H1 (cell line): ENCODE measurements at places on chromosomes 5 and 9. TPM values are rescaled to one million over a fixed set of nuclear protein-coding genes. Genes with fewer than 3 reads are reported as not detected.

- H3K4me1 ChIP-seq, result peaks cover 18% of the 10 kb centered on the region
- H3K36me3 ChIP-seq, result no peaks in the 10 kb centered on the region
- no peak overlapping the region for H3K27ac ChIP-seq
- H3K27me3 ChIP-seq, result no peaks in the 10 kb centered on the region
- no peak for DNase-seq
Measured at GRCh38 chr9:127723013-127723412, 7.1 kb downstream of the TTC16 start.

DNA sequence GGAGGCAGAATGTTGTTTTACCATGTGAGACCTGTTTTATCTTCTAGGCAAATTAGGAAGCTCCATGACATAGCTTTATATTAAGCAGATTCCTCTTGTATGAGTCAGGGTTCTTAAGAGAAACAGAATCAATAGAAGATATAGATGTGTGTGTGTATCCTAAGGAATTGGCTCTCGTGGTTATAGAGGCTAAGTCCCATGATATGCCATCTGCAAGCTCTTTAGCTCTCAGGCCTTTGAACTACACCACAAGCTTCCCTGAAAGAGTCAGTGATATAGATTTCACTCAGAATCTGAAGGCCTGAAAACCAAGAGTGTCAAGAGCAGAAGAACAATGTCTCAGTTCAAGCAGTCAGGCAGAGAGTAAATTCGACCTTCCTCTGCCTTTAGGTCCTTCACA is 365.8 kb upstream of the ZNF608 start:
- DNase-seq, result no peak
- 0 out of 2 replicates have a peak, but pooled peaks cover 2% of the 10 kb centered on the region for H3K4me1 ChIP-seq
- H3K36me3 ChIP-seq, result no peaks in the 10 kb centered on the region

DNA sequence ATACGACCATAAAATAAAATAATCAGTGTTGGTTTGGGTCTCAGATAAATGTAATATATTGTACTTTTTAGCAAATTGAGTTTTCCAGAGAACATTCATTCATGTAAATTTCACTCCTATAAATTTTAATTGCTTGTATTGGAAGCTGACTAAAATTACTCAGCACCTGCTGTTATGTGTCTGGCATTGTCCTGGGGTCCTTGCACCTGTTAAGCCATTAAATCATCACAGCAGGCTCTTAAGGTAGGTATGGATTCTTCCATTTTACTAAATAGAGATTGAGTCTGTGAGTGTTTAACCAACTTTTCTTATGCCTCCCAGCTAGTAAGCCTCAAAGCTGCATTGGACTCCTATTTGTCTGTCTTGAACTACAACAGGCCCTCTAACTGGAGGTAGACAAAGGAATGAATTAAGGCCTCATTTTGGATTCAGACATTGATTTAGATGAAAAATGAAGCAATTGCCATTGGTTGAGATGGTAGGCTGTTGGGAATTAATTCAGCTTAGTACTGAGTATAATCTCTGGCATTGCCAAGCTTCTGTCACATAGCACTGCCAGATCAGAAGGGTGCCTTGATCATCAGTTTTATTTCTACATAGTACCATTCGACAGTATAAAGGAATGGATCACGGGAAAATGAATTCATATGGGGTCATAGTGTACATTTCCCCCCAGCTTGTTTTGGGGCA is 78.9 kb downstream of the PARP8 start:
- H3K36me3 ChIP-seq, result no peaks in the 10 kb centered on the region
- no peak for DNase-seq
- no peaks in the 10 kb centered on the region for H3K27me3 ChIP-seq
- no peak overlapping the region for H3K27ac ChIP-seq
- H3K4me1 ChIP-seq, result no peaks in the 10 kb centered on the region; the same call in 1 of the 2 replicates

- H3K4me1 ChIP-seq, result no peaks in the 10 kb centered on the region
- no peak for DNase-seq
- H3K4me3 ChIP-seq, result no peak overlapping the region
- no peak overlapping the region for H3K27ac ChIP-seq
- H3K36me3 ChIP-seq, result no peaks in the 10 kb centered on the region
Measured at GRCh38 chr9:112411626-112412027, 31.7 kb downstream of the HSDL2 start.

Gene ATP10B
- polyA plus RNA-seq, result 0.06 TPM in 2 replicates

- no peaks in the 10 kb centered on the region for H3K4me1 ChIP-seq
- H3K4me3 ChIP-seq, result no peak overlapping the region
- DNase-seq, result no peak
- no peak overlapping the region for H3K27ac ChIP-seq
Measured at GRCh38 chr5:128403333-128403732, 134.7 kb downstream of the FBN2 start.

- peak overlapping the region; percentile 94 for H3K4me3 ChIP-seq
- no peaks in the 10 kb centered on the region for H3K27me3 ChIP-seq
- no peaks in the 10 kb centered on the region; the same call in 1 of the 2 replicates for H3K4me1 ChIP-seq
- peak overlapping the region; percentile 100 for H3K27ac ChIP-seq
- H3K36me3 ChIP-seq, result no peaks in the 10 kb centered on the region
Measured at GRCh38 chr9:83706676-83707517, 861 bp downstream of the UBQLN1 start.

DNA sequence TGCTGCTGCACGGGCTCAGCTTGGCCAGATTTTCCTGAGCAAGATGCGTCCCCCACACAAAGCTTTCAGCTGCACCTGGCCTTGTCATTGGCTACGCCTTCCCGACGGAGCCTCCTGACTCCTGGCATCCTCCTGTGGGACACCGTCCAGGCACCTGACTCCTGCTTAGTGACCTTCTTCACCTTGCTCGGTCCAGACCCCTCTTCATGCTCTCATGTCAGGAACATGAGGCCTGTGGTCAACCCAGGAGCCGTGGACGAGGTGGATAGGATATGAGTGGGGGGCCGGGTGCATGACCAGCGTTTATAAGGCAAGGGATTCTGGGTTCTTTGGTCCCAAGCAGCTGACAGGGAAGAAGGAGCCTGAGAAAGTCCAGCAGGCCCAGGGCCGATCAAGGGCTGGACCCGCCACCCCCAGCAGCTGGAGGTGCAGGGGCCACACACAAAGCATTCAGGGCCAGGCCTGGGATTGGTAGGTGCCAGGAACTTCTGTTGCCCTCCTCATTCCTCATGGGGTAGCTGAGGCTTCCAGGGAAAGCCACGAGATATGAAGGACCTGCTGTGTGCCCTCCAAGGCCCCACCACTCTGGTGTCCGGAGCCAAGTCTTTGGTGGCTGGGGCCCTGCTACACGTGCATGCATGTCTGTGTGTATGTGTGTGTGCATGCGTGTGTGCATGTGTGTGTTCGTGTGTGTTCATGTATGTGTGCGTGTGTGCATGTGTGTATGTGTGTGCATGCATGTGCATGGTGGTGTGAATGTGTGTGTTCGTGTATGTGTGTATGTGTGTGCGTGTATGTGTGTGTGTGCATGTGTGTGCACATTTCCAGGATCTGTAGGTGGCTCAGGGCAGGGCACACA is 34.9 kb downstream of the SLC6A3 start:
- DNase-seq, result no peak
- H3K27me3 ChIP-seq, result no peaks in the 10 kb centered on the region
- no peaks in the 10 kb centered on the region for H3K36me3 ChIP-seq
- H3K27ac ChIP-seq, result no peak overlapping the region
- H3K4me3 ChIP-seq, result no peak overlapping the region

Gene MYO10
- polyA plus RNA-seq, result 21.5 and 47.9 TPM in 2 replicates

GRCh38 chr5:165232509-165233028 is 1727.2 kb downstream of the MAT2B start:
- peak overlapping the region; percentile 15; the same call in 1 of the 2 replicates for H3K27ac ChIP-seq
- no peak for DNase-seq
- peaks cover 18% of the 10 kb centered on the region; the same call in 1 of the 2 replicates for H3K4me1 ChIP-seq
- H3K27me3 ChIP-seq, result no peaks in the 10 kb centered on the region
- H3K36me3 ChIP-seq, result no peaks in the 10 kb centered on the region
- H3K4me3 ChIP-seq, result no peak overlapping the region

DNA sequence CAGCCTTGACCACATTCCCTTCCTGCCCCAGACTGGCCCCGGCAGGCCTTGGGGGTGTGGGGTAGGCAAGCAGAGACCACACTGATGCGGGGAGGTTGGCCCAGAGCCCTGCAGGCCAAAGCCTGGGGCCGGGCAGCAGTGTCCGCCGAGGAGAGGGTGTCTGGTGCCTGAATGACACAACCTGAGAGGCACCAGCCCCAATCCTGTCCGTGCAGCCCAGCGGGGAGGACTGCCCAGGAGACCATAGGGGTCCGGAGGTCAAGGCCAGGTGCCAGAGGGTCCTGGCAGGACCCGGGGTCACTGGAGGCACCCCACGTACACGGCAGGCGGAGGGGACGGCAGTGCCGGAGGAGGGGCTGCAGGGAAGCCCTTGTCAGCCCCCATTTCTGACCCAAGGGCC is 5.6 kb upstream of the PTGDS start:
- H3K27ac ChIP-seq, result no peak overlapping the region
- no peaks in the 10 kb centered on the region for H3K4me1 ChIP-seq
- no peak overlapping the region for H3K4me3 ChIP-seq
- no peaks in the 10 kb centered on the region for H3K36me3 ChIP-seq

DNA sequence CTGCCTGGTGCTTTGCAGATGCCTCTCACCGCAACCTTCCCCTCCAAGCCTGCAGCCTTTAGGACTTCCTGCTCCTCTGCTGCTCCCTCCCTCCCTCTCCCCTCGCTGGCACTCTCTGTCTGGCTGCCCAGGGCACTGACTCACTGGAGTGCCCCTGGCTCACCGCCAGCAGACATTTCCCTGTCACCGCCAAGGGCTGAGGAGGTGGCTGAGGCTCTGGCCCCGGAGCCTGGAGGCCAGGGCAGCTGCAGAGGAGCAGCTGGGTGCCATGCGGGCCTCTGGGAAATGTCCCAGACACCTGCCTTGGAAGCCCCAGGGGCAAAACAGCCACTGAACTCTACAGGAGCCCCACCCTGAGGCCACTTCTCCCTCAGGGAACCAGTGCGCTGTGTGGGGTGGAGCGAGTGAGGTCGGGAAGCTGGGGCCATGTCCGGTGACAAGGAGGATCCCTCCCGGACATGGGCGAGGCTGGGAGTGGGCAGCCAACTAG is 53.4 kb downstream of the TENT4A start:
- DNase-seq, result no peak
- 0 out of 2 replicates have a peak, but pooled peaks cover 2% of the 10 kb centered on the region for H3K4me1 ChIP-seq
- no peaks in the 10 kb centered on the region for H3K36me3 ChIP-seq
- no peak overlapping the region for H3K4me3 ChIP-seq

Gene SLC34A3
- polyA plus RNA-seq, result 0.06 and 0.08 TPM in 2 replicates

- H3K4me1 ChIP-seq, result peaks cover 7% of the 10 kb centered on the region; the same call in 1 of the 2 replicates
- DNase-seq, result no peak
- no peak overlapping the region for H3K27ac ChIP-seq
- no peaks in the 10 kb centered on the region for H3K36me3 ChIP-seq
- H3K27me3 ChIP-seq, result no peaks in the 10 kb centered on the region
Measured at GRCh38 chr9:105220451-105220850, 24.0 kb upstream of the SLC44A1 start.

- no peaks in the 10 kb centered on the region for H3K27me3 ChIP-seq
- DNase-seq, result no peak
- H3K4me3 ChIP-seq, result no peak overlapping the region
- H3K4me1 ChIP-seq, result no peaks in the 10 kb centered on the region
- H3K36me3 ChIP-seq, result no peaks in the 10 kb centered on the region
- no peak overlapping the region for H3K27ac ChIP-seq
Measured at GRCh38 chr9:7375013-7375511, 424.5 kb downstream of the DMAC1 start.
